ENCODE measurements at places on chromosomes 7 and 10.
A peak's percentile ranks its signal among the peaks of the same experiment; 100 is the strongest.

GRCh38 chr10:91556691-91557566, 75.9 kb downstream of the PPP1R3C start:
- no peak for DNase-seq

DNA sequence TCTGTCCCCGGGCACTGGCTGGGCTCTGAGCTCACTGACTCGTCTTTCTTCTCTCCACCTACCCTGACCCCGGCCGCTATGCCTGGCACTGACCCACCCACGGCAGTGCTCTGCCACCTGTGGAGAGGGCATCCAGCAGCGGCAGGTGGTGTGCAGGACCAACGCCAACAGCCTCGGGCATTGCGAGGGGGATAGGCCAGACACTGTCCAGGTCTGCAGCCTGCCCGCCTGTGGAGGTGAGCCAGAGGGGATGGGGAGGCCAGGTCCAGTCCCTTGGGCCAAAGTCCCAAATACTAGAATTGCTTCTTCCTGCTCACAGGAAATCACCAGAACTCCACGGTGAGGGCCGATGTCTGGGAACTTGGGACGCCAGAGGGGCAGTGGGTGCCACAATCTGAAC, 27.3 kb downstream of the TBATA start:
- DNase-seq: no peak

DNA sequence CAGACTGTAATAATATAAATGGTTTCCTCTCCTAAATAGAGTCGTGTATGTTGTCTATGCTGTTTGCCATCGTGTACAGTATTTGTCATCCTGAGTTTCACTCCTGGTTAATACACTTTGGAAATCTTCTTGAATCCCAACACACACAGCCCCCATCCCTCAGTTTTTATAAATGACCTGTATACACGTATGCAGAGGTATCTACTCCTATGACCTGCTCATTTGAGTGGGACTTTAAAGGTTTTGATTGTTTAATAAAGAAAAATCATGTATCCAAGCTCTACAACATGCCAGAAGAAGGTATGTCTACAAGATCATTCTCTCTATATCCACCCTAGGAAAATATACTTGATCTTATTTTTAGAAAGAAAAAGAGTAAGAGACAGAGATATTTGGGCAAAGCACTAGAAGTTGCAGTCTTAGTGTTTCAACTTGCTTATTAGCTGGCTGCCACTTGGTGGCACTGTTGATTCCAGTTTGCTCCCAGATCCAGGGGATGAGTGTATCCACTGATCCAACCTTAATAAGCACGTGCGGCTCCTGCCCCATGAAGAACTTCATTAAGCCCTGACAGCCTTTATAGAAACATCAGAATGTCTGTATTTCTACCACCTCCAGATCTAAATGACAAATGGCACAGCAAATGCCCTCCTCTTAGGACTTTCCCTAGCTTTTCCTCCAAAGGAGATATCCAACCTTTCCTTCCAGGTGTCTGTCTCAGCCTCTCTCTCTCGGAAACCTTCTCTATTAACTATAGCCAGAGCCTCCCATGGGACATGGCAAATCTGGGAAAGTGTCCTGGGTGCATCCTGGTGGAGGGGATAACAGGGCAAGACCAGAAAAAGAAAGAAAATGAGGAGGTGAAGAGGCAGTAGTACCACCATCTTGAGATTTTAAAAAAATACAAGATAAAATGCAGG, 181.6 kb upstream of the NEBL start:
- peak; percentile 86 for DNase-seq

DNA sequence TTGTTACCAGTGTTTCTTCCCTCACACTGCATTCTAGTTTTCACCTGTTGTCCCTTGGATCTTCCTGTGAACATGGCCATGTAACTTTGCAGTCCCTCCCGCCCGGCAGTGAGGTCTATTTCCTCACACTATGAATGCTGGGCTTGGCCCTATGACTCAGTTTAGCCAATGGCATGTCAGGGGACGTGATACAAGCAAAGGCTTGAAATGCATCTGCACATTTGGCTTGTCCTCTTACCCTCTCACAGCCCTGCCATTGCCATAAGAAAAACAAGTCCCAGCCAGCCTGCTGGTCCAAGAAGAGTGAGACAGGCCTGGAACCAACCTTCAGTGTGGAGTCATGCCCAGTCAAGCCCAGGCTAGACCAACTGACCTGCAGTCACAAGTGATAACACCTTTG, 17.1 kb upstream of the EZH2 start:
- no peak for DNase-seq

- DNase-seq: no peak
Measured at GRCh38 chr10:34092891-34093290, 722.2 kb downstream of the PARD3 start.

DNA sequence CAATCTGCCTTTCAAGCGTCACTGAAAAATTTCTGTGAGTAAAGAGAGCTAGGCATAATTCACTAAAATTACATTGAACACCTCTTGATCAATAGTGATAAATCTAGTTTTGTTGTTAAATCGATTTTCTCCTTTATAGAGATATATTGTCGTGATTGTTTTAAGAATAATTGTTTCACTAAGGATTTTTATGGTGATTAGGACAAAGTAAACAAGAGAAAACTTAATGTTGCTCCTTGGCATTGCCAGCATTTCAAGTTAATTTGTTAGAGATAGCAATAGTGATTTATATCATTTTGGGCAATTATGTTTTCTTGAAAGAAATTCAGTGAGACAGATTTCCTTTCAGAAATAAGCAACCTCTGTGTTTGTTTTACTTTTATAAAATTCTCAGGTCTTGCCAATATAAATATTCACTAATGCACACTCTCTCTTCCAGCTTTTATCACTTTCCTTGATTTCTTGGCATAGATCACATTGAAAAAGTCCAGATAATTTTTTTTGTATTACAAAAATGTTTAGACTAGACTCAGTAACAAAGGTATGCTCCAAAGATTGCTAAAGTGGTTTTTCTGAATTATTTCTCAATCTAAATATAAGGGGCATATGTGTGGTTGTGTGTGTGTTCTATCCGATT, 538.7 kb downstream of the TFEC start:
- DNase-seq: no peak

- no peak for DNase-seq
Measured at GRCh38 chr7:45979275-45980180, 58.5 kb upstream of the IGFBP3 start.

DNA sequence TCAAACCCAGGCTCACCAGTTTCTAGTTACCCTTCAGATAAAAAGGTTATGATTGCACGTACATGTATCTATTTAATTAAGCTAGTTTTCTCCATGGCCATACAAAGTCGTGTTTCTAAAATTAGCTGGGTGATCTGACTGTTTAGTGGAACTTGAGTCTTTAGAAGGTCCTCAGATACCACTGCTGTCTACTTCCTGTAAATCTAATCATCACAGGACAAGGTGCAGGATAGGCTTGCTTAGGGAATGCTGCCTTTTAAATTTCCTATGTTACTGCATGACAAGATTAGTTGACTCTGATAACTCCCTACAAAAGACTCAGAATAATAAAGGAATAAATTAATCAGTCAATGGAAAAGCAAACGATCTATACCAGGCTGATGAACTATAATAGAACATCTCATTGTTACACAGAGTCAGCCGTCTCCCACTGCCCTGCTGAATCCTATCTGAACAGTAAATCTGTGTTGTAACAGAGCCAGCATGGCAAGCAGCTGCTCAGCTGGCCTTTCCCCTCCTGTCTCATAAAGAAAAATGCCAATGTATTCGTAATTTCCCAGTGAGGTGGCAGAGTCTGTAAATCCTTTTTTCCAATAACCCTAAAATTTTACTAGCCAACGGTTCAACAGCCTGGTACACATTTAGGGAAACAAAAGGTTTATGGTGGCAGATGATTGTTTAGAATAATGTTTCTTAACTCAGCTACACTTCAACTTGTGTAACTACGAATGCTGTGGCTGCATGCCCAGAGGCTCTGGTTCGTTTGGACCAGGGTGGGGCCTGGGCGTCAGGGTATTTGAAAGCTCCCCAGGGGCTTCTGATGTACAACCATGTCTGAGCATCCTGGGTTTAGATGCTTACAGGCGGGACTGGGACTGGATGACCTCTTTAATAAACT, 318.0 kb downstream of the PAXIP1 start:
- DNase-seq: no peak

- DNase-seq: no peak
Measured at GRCh38 chr7:94069162-94069739, 65.1 kb upstream of the BET1 start.

DNA sequence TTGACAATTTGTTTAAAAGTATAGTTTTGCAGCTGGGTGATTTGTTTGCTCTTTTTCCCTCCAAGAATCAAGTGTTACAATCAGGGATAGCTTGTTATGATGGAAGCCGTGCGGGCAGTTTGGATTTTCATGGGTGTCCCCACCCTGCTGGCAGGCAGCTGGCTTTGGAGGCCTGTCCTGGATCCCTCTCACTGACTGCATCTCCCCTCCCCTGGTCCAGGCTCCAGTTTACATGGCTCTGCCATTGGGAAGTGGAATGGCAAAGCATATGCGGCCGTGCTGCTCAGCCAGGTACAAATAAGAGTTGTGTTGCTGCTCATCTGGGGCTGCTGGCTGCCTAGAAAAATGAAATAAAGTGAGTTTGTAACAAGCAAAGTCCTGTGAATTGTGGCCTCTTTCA, 76.0 kb downstream of the CXCL12 start:
- no peak for DNase-seq

DNA sequence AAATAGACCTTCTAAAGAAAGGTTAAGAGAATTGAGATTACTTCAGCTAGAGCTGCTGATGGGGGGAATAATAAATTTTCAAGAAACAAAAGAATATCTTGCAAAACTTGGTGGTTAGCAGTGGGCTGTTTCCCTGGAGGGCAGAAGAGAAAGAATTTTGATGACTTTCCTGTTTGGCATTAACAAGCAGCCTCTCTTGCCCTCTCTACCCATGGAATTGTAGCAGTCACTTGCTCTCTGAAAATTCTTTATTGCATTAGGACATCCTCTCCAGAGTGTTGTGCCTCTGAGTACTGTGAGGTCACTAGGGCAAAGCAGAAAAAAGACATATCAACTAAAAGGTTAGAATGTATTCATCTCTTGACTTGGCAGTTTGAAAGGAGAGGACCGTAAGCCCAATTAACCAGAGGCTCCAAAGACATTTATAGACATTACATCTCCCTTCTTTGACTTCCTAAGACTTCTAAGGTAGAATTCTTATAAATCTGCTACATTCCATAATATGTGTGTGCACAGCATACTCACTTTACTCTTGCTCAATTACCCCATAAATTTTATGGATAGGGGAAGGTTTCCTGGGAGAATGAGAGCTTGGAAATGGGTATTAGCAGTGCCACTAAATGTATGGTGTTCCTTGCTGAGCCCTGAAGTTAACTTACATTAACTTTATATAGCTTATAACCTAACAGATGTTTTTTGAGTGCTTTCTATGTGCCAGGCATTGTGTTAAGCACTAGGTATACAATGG, 215.3 kb downstream of the KIF20B start:
- no peak for DNase-seq

GRCh38 chr7:38244516-38244915, 28.9 kb downstream of the TARP start:
- DNase-seq: no peak

GRCh38 chr10:133060022-133060421, 27.7 kb upstream of the ADGRA1 start:
- no peak for DNase-seq

DNA sequence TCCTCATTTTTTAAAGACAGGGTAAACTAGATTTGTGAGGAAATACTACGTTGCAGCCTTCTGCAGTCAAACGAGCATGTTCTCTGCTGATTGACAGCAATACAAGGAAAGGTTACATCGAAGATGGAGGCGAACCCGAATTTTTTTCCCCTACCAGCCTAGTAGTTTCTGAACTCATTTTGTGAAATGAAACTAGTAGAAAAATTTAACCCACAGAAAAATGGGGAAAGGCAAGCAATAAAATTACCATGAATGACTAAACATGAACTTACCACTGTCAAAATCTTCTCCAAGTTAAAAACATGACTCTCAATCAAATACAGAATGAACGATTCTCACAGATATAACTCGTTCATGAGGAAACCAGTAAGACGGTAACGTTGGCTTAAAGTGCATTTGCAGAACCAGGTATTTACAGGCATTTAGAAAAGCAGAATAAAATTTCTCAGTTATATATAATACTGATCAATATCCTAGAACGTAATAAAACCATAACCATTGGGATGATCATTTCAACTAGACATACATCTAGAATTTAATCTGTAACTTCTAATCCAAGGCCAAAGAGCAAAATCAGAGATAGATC, 73.9 kb downstream of the CELF2 start:
- DNase-seq: no peak

All from dermis blood vessel endothelial cell (primary cell).